ENCODE measurements at places on chromosomes 7 and 10.

GRCh38 chr10:8331896-8332729 is 277.6 kb downstream of the GATA3 start:
- no peak for DNase-seq

- DNase-seq: peak; percentile 40
Measured at GRCh38 chr7:39754326-39755120, 131.2 kb downstream of the RALA start.

DNA sequence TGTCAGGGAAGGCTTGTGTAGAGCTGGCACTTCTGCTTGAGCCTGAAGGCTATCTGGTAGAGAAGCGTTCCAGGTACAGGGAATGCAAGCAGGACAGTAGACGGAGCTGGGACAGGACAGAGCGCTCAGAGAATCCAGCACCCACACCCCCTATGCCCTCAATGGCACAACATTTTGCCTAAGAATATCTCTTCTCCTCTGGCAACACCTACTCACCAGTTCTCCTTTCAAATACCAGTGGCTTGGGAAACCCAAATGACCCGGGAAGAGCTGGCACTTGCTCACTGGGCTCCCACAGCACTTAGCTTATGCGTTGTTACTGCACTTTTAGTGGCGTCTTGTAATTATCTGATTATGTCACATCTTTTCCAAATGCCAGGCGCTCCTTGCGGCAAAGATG is 118.6 kb downstream of the RNF216 start:
- no peak for DNase-seq

DNA sequence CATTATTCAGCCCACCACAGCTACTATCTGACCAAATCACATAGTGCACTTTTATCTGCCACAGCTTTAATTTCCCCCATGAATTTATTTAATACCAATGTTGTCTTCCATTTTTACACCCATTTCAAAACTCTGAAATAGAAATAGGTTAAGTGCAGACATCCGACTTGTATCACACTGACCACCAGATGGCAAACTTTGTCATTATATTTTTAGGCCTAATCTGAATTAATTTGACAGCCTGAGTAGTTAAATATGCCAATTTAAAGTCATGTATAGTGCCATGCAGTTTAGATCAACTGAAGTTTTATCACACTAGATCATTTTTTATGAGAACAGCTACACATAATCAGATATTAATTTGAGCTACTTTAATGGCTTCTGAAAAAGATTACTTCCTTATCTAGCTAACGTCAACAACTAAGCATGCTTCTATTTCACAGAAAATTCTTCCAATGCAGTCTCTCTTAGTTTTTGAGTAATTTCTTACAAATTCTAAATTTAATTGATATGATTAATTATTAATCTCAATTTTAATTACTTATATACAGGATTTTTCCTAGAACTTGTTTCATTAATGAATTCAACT is 566.4 kb downstream of the GFRA1 start:
- DNase-seq: peak; percentile 5

DNA sequence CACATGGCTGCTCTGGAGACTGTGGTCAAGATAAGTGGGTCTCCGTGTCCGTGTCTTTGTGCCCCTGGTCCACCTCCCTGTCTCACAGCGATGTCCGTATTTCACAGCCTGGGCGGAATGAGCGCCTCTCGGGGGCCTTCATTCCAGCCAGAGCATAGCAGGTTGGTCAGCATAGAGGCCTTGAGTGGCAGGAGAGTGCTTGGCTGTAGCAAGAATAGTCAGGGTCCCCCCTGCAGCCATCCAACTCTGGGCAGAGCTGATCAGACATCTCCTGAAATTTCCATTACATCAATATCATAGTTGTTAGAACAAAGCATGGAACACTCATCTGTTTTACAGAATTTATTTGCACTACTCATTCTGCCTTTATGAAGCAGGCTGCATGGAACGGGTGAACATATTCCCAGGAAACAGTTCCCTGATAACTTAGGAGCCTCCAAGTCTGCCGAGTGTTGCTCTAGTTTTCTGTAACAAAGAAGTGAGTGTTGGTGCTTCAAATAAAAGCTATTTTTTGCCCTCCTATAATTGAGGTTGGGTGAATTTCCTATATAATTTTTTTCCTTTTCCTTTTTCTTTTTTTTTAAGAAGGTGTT is 255.3 kb downstream of the INHBA start:
- DNase-seq: no peak

GRCh38 chr10:95920798-95921426 is 13.1 kb downstream of the CC2D2B start:
- DNase-seq: no peak

DNA sequence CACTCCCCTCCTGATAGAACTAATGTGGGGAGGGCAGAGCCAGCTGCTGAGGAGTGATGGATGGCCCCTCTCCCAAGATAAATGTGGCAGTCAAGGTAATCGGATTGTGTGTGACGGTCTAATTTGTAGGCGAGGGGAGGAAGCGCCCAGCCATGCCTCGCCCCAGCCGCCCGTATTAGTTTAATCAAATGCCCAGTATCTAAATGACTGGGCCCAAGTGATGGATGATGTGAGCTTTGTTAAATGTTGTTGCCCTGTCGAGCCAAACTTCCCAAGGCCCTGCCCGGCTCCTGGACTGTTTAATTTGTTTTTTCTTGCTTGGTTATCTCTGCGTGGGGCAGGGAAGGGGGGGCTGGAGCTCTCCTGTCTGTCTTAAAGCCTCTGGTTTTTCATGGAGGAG is 88.4 kb upstream of the PPIF start:
- no peak for DNase-seq

DNA sequence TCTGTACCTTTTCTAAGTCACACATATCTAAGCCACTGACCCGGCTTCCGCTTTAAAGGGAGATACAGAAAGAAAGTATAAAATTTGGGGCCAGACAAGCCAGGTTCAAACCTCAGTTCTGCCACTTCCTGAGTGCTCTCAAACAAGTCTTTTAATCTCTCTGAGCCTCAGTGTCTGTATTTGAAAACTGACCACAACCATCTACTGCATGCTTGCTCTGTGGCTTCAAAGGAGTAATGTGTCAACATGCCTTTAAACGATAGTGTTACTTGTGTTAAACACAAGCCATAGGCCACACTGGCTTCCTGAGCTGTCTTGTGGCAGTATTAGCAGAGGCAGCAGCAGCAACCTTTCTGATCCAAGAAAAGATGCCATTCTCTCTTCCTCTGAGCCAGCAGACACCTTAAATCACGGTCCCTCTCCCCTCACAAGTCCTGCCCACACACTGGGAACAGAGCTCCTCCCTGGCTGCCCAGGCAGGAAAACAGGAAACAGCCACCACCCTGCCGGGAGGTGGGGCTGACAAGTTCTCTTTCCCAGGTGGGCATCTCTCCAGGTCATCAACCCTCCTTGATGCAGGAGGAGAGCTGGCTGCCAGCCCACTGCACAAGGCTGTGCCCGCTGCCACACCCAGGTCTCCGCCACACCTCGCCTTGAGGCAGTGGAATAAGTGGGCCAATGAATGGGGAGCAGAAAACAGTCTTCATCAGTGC is 10.7 kb downstream of the HIP1 start:
- DNase-seq: no peak

GRCh38 chr7:66950763-66951162 is 29.7 kb downstream of the TMEM248 start:
- DNase-seq: no peak

DNA sequence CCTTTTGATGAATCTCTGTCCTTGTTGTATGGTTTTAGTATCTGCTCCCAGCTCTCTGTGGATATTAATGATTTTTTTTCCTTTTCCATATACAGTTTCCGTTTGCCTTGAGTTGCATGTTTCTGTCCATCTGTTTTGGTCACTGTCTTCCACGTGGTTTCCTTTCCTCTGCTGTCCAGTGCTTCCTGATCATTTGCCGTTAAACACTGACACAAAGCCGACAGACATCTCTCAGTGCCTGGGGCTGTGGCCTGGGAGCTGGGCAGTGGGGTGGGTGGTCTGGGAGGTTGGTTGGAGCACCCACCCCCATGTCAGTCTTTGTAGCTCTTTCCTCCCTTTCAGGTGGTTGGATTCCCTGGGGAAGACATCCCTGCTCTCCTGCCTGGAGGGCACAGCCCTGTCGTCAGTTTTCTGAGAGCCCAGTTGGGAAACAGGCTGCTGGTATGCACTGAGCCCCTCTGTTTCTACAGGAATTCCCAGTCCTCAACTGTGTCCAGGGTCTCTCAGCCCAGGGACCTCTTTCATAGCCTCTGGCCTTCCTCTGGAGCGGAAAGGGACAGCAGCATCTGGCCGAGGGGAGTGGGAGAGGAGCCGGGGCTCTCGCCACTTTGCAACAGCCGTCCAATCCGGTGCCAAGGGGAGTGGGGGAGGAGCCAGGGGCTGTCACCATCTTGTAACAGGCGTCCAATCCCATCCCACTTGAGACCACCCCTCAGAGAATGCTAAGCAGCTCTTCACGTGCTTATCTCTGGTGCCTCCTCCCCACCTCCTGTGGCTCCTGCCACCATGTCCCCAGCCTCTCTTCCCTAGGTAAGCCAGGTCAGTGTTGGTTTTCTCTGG is 26.7 kb upstream of the MKI67 start:
- DNase-seq: no peak

DNA sequence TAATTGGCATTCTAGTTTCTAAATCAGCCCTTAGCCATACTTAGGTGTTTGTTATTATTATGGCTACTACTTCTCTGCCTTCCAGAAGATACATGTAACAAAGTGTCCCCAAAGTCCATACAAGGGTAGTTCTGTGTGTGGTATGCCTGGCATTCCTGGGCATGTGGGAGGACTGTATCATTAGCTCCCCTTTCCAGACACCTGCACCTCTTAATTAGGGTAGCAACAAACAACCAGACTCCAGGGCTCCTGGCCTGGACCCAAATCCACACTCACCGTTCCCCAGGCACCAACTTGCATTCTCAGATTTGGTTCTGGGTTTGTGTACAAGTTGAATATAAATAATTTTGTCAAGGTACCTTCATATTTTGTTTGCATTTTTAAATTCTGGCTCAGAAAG is 15.5 kb upstream of the CALD1 start:
- no peak for DNase-seq

- no peak for DNase-seq
Measured at GRCh38 chr10:14879124-14879927, 660 bp downstream of the SUV39H2 start.

DNA sequence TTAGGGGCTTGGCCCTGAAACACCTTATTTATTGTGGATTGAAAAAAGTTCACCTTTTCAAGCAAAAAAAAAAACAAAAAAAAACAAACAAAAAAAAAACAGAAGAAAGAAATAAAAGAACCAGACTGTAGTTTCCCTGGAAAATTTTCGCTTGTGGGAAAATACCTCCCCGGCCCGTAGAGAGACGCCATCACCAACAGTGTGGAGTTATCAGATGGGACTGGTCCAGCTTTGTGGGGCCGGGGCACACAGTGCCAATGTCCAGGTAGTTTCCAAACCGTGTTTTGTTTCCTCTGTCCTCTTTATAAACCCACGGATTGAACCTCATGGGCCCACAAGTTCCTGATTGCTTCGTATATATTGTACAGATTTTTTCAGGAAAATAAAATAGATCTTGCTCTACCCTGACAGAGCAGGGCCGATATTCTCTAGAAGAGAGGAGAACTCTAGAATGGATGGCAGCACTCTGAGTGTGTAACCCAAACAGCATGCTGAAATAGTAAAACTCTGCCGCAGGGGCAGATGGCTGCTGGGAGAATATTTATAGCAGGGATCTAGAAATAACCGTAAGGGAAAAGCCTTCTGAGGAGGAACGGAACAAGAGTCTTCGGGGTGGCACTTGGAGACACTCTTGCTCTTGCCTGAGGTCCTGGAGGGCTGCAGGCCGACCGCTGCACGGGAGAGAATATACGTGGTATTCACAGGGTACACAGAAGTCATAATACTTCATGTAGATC is 241.0 kb downstream of the FRMD4A start:
- DNase-seq: no peak

- DNase-seq: no peak
Measured at GRCh38 chr7:36245684-36246299, 92.7 kb downstream of the EEPD1 start.

DNA sequence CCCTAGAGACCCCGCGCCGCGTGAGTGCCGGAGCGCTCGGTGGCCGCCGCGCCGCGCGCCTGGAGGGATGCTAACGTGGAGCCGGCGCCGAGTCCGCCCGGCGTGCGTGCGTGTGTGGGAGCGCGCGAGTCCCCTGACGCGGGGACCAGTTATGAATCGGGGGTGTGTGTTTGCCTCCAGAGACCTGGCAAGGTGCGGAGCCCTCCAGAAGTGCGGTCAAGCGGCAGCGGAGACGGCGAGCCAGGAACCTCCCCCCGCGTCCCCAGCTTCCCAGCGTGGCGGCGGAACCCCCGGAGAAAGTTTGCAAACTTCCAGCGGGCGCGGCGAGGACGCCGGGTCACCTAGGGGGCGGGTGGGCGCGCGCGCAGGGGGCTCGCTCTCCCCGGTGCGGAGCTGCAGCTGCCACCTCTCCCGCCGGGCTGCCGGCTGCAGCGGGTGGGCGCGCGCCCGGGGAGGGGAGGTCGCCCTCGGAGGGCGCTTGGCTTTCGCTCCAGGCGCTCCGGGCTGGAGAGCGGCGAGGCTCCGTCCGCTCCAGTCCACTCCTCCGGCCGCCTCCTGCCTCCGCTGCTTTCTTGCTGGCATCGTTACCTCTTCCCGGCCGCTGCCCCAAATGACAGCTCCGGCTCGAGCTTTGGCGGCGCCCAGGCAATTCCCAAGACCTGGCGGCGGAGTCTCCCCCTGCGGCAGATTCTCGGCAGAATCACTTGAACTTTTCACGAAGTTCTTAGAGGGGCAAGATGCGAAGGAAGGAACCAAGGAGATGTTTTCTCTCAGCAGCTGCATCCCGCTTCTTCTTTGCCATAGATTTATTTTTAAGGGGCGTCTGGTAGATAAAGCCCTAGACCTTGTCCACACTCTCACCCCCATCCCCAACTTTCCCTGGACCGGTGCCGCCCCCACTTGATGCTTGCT is 2.3 kb upstream of the CREB5 start:
- DNase-seq: no peak

DNA sequence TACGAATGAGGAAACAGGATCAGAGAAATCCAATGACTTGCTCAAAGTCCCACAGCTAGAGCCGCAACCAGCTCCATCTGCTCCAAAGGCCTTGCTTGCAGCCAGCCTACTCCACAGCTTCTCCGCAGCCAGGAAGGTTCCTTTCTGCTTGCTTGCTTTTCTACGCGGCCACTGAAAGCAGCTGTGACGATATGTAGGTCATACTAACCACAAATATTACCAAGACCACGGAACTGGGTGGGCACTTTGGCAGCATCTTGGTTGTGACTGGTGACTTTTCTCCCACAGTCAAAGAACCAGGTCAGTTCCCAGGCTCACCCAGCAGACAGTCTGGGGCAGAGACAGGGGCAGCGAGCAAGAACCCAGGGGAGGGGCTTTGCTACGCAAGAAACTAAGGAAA is 86.4 kb downstream of the FAM53B start:
- DNase-seq: peak; percentile 20

GRCh38 chr10:77888356-77888703 is 38.2 kb downstream of the DLG5 start:
- no peak for DNase-seq

DNA sequence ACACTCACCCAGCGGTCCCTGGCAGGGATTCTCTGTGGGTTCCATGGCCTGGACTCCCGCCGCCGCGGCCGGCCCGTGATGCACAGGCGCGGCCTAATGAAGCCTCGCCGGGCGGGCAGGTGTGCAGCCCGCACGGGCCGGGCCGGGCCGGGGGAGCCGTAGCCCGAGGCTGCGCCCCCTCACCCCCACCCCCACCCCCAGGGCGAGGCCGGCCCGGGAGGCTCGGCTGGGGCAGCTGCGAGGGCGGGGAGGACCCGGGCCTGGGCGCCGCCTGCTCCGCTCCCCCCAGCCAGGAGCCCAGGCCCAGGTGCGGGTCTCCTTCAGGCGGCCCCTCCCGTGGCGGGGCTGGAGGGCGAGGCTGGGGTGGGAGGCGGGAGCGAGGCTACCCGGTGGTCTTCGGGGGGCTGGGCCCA is at the start of gene NOBOX:
Gene NOBOX, minus strand, starts transcription at position 45 of the 413 bp plus-strand sequence.
- no peak for DNase-seq

- peak; percentile 59 for DNase-seq
Measured at GRCh38 chr10:119251315-119251708, 43.9 kb downstream of the GRK5 start.

Data from GM04504 (cell line).